ENCODE measurements at places on chromosomes 11 and 22.

- peak; percentile 72 for DNase-seq
Observed at GRCh38 chr22:30212363-30212995, 34.1 kb downstream of the LIF start.

GRCh38 chr11:46445920-46446771 lies 54.6 kb upstream of the CHRM4 start:
- no peak for DNase-seq

GRCh38 chr22:20130731-20131596 lies 640 bp upstream of the ZDHHC8 start:
- DNase-seq: peak; percentile 81

DNA sequence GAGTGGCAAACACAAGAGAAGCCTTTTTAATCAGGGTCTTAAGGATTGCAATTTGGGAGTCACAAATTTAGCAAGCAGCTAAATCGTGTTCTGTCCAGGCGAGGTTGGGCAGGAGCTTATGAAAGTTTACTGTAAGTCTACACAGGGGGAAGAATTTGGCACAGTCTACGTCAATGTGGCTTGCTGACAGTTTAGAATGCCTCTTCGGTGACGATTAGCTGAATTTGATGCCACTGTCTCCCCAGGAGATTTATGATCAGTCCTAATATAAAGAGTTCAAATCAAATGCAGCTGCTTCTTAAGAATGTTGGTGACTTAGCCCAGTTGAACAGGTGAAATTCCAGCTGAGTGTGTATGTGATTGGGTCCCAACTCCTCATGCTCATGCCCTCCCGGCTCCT lies 114.1 kb upstream of the CLPB start:
- no peak for DNase-seq

GRCh38 chr11:117972629-117973502 lies 13.3 kb upstream of the IL10RA start:
- DNase-seq: no peak

- DNase-seq: no peak
Observed at GRCh38 chr11:64004590-64004984, 18.3 kb downstream of the OTUB1 start.

- DNase-seq: no peak
Observed at GRCh38 chr22:32617271-32617670, 142.7 kb downstream of the FBXO7 start.

DNA sequence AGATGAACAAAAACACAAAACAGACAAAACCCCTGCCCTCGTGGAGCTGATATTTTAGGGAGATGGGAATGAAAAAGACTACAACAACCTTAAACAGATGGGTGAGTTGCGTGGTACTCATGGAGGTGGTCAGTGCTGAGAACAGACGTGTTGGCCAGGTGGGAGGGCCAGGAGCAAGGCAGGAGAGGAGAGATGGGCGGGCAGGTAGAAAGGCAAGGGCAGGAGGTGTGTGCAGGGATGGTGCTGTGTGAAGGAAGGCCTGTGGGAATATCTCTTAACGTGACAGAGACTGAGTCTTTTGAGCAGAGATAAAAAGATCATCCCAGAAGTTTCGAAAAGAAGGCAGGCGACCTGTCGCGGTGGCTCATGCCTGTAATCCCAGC lies 7.0 kb downstream of the GAL start:
- DNase-seq: no peak

DNA sequence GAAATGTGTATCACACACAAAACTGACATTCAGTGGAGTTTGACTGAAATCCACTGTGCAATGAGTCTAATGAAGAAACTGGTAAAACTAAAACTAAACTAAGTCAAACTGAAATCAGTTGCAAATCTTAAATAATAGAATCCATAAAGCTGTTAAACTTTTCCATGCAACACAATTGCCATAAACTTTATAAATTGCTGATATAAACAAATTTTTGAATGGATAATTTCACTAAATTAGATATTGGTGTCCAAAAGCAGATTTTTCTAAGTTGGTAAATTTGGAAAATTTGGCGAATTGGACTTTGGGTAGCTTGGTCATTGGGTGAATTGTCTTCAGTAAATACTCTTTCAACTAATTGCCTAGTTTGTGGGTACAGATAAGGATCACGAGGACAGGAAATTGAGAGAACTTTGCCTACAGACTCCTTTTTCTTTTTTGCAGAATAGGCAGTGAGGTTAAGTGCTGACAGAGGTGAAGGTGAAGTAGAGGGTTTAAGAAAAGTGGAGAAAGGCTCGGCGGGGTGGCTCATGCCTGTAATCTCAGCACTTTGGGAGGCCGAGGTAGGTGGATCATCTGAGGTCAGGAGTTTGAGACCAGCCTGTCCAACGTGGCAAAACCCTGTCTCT lies 12.8 kb downstream of the MRPL17 start:
- no peak for DNase-seq
